ENCODE measurements at places on chromosomes 12 and 14.
A peak's percentile ranks its signal among the peaks of the same experiment; 100 is the strongest.

- DNase-seq: no peak
Observed at GRCh38 chr12:11672256-11673191, 23.1 kb downstream of the ETV6 start.

DNA sequence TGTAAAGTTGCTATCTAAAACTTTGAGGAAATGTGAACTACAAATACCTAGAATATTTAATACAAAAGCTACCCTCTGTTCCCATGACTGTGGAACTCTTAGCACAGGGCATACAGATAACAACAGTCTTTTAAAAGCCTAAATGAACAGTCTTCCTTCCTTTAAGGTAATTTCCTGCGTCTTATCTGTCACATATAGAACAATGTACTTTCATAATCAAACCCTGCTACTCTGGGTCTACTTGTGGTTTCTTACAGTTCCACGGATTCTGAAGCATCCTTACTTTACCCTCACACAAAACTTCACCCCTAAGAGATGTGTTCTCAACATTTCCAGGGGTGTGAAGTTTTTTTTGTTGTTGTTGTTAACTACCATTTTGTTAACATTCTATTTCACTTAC is 5.1 kb downstream of the PKP2 start:
- no peak for DNase-seq

DNA sequence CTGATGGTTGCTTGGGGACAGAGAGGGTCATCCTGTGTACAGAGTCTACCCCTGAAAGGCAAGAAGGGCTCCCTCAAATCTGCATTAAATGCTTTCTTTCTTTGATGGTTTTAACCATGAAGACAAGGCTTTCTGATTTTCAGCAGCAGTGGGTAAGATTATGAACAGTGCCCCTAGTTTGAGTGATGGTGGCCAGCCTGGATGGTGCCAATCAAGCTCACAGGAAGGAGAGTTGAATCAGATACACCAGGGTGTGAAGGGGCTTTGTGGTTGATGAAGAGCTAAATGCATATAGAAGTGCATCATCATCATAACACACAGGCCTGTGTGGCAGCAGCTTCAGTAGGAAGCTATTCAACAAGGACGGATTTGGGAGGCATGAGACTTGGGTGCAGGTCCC is 5.7 kb downstream of the KRT85 start:
- DNase-seq: no peak

GRCh38 chr12:70971001-70971794 is 50.7 kb upstream of the PTPRR start:
- DNase-seq: no peak

DNA sequence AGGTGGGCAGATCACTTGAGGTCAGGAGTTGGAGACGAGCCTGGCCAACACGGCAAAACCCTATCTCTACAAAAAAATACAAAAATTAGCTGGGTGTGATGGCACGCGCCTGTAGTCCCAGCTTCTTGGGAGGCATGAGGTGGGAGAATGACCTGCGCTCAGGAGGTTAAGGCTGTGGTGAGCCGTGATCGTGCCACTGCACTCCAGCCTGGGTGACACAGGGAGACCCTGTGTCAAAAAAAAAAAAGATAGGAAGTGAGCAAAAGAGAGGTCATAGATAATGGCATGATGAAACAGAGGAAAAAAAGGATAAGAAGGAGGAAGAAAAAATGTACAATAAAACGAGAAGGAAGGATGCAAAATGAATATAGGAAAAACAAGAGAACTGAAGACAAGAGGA is 159.5 kb downstream of the ETV6 start:
- no peak for DNase-seq

- DNase-seq: no peak
Observed at GRCh38 chr12:4174417-4174816, 99.1 kb upstream of the CCND2 start.

DNA sequence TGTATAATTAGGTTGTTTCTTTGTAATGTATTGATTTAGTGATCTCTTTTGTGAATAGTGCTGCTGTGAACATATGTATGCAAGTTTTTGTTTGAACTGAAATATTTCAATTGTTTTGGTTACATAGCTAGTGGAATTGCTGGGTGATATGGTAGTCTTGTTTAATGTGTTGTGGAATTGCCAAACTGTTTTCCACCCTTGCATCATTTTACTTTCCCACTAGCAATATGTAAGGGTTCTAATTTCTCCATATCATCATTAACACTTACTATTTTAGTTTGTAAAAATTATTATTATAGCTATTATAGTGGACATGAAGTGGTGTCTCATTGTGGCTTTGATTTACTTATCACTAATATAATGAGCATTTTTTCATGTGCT is 5.9 kb downstream of the G2E3 start:
- DNase-seq: no peak

- DNase-seq: no peak
Observed at GRCh38 chr12:97968641-97969197, 506.1 kb downstream of the RMST start.

GRCh38 chr14:90551070-90551704 is 154.4 kb downstream of the CALM1 start:
- no peak for DNase-seq

- peak; percentile 1 for DNase-seq
Observed at GRCh38 chr12:107990325-107990724, 138.8 kb upstream of the WSCD2 start.

DNA sequence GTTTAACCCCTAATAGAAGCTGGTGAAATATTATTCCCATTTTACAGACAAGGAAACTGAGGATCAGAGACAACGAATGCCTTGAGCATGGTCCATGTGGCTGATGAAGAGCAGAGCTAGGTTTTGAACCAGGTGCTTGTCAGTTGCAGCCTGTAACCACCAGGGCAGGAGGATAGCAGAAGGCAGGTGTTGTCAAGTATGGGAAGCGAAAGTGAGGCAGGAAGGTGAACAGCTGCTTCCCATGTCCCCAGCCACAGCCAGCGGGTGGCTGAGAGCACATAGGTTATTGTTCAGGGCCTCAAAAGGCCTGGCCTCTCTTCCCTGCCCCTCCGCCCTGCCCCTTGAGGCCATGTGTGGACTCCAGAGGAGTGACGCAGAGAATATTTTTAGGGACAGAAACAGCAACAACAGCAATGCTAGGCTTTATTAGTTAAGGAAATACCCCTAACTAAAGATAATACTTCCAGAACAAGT is 39.6 kb downstream of the IQSEC3 start:
- no peak for DNase-seq

GRCh38 chr12:91662021-91662420 is 479.4 kb upstream of the DCN start:
- no peak for DNase-seq

DNA sequence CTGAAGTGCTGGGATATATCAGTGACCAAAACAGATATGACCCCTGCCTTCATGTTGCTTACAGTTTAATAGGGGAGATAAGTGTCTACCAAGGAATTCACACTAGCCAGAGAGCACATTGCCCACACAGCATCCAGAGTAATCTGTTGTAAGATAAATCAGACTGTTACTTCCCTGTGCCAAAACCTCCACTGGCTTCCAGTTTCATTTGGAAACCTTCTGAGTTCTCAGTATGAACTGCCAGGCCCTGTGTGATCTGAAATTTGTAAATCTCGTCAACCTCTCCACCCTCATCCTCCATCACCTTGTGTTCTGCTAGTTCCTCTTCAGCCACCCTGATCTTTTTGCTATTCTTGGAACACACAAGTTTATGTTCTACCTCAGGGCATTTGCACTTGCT is 154.7 kb downstream of the ETV6 start:
- DNase-seq: no peak

DNA sequence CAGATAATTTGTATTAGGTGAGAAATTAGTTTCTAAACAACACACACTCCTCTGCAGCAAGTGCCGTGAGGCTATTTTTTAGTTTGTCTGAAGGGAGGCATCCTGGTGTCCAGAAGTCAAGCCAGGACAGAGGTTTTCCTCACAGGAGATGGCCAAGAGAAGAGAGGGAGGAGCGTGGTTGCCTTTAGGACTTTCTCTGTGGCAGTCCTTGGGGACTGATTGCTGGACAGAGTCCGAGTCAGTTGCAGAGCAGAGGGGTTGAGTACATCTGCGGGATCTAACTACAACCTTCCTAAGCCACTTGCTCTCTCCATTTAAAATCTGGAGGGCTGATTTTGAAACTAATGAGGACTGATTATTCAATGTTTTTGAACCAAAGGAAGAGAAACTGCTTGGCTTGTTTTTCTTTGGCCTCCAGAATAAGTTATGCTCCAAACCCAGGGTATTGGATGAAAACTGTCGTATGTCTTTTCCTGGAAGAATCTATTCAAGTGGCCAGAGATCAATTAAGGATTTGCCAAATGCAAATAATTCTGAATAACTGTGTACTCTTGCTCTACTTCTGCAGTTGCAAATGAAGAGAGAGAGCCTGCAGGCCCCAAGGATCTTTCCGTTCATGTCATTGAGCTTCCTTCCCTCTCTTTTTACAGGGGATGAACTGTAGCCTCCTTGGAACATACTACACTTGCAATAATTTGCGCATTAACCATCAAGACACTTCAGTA is 1.2 kb downstream of the SLCO1C1 start:
- no peak for DNase-seq

GRCh38 chr14:73460691-73461127 is 2.4 kb upstream of the NUMB start:
- DNase-seq: no peak

DNA sequence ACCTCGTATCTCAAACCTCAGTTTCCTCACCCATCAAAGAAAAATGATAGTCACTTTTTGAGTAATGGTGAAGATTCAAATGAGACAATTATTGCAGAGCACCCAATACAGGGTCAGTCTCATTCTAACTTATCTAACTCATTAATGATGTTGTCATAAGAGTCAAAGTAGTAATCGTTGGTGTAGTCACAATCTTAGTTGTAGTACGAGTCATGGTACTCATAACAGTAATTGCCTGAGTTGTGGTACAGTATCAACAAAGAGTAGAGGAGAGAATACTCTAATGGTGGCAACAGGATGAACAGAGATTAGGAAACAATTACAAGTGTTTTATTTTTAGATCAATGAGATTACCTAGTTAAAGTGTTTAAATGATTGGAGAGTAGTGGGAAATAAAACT is 93.6 kb upstream of the TMTC2 start:
- no peak for DNase-seq

- DNase-seq: no peak
Observed at GRCh38 chr12:116138364-116138763, 139.1 kb downstream of the MED13L start.

GRCh38 chr12:12947902-12948301 is 4.1 kb downstream of the GPRC5D start:
- DNase-seq: no peak

GRCh38 chr12:93639406-93639805 is 37.8 kb upstream of the CRADD start:
- DNase-seq: no peak

GRCh38 chr12:129615001-129615400 is 288.8 kb downstream of the TMEM132D start:
- no peak for DNase-seq

DNA sequence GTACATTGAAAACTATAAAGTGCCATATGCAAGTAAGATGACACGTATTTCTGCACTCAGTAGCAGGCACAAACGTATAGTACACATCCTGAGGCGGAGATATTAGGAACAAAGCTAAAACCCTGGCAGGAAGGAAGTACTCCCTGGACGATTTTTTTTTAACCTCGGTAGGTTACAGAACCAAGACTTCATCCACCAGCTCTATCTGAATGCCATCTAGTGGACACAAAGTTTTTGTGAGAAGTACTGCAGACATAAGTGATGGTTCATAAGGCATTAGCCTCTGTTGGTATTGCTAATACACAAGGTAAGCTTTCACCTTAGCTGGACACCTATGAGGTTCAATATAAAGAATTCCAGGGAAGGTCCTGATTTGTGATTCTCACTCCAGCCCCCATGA is 83.0 kb upstream of the CCDC196 start:
- DNase-seq: no peak

DNA sequence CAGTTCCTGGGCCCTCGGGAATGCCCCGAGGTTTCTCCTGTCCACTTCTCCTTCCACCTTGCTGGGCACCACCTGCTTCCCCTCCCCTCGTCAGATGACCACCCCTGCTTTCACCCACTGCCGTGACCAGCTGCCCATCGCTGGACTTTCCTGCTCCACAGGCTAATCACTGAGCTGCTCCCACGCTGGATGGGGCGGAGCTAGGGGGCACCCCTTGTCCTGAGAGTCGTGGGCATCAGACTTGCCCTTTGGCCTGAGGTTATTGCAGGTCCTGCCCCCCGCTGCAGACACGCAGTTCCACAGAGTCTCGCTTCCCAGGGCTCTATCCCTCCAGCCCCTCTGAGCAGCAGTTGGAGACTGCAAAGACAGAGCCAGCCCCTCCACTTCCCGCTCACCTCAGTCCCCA is 427 bp downstream of the SLC6A12 start:
- no peak for DNase-seq

DNA sequence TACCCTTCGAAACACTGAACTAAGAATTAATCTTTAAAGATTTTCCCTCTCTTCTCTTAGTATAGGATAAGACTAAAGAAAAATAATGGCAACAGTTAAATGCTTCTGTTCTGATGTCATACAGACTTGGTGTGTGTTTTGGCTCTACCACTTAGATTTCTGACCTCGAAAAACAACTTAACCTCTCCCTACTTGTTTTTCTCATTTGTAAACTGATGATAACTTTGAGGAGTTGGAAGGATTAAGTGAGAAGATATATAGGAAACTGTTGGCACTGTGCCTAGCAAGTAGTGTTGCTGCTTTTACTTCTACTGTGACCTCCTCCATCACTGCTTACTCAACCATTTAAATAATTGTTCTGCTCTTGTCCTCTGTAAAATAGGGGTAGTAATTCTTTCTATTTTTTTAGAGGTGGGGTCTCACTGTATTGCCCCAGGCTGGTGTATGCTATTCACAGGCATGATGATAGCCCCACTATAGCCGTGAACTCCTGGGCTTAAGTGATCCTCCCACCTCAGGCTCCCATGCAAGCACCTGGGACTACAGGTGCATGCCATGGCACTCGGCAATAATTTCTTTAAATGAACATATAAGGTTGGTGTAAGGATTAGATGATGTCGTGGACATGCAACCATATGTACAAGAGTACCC is 22.4 kb downstream of the PALS1 start:
- DNase-seq: no peak

- no peak for DNase-seq
Observed at GRCh38 chr12:21980544-21980943, 39.3 kb upstream of the ABCC9 start.

- DNase-seq: no peak
Observed at GRCh38 chr14:96385385-96385784, 6.5 kb upstream of the AK7 start.

- no peak for DNase-seq
Observed at GRCh38 chr14:28756884-28757570, 9.6 kb upstream of the FOXG1 start.

- DNase-seq: no peak
Observed at GRCh38 chr12:18897823-18898222, 159.9 kb downstream of the CAPZA3 start.

DNA sequence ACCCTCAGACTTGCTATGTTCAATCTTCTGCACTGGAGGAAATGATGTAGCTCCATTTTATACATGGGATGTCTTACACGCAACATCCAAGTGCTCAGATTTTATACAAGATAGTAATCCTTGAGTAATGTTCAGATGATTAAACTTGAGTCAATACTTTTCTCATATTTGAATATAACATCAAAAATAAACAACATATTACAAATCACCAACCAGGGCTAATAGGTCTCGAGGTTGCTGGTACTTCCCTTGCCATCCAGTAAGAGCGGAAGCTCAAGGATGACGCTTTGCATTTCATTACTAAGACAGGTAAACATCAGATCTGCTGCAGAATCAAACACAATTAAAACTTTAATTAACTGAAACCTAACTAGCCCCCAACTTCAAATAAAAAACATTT is 97.3 kb downstream of the FOXN3 start:
- DNase-seq: no peak

Data from activated CD8-positive, alpha-beta memory T cell treated with anti-CD3 and anti-CD28 coated beads for 1 hour (primary cell).